ENCODE measurements at places on chromosomes 4 and X.

DNA sequence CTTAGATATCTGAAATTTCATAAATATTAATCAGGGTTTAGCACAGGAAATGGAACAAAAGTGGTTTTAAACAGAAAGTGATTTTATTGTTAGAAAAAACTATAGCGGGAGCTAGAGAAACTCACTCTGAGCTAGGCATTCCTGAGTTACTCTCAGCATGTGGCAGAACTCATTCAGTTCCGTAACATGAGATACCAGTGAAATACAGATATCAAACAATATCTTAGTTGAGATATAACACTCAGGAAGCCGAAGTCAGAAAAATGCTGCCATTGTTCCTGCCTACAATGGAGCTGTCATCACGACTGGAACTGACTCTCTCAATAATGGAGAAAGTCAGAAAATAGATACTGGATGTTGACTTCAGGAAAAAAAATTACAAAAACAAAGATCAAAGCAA lies 1428.7 kb downstream of the PCDH18 start:
- DNase-seq: no peak

DNA sequence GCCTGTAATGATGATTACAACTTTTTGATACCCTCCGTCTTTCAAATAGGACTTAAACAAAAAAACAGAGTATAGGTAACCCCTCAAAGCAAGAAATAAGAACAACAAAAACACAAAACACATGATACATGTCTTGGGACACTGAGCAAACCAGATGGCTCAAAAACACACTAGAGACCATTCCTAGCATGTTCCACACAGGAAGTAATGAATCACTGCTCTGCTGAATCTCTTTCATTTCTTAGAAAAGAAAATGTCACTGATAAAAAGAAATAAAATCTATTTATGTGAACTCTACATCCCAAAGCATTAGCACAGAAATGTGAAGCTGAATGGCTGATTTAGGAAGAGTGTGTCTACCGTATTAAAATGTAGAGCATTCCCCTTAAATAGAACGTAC lies 134.5 kb upstream of the IL15 start:
- DNase-seq: no peak

- DNase-seq: no peak
Measured at GRCh38 chrX:154334496-154334895, 38.9 kb downstream of the TKTL1 start.

DNA sequence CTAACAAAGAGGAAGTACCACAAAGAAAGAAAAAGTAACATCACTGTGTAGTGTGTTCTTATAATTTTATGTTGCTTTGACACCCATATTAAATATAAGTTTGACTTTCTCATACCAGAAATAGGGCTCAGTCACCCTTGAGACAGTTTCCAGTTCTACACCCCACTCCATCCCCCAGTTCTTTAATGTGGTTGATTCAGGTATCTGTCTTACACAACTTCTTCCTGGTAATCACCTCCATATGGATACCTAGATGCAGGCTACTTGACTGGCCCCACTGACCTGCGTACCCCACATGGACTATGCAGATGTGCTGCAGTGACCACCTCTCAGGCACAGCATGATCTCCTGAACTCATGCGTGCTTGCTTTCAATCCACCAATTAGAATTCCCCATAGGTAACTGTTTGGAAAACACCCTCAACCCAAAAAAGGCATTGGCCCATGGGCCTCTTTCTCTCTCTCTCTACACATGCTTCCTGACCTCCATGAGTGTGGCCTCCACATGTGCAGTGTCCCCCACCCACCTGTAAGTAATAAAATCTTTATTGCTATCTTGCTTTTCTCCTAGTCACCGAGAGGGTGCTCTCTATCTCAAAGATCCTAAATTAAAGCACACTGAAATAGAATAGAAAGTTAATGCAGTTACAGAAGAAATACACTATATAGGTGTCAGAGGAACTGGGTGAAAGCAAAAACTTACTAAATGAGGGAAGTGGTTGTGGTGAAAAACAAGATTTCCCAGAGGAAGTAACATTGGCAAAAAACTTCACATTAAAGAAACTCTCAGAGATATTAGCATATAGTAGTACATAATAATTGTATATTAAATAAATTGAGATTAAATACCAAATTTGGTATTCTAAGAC lies 98.4 kb downstream of the ZAR1 start:
- no peak for DNase-seq

- DNase-seq: no peak
Measured at GRCh38 chrX:110665223-110666002, 130.2 kb downstream of the CHRDL1 start.

DNA sequence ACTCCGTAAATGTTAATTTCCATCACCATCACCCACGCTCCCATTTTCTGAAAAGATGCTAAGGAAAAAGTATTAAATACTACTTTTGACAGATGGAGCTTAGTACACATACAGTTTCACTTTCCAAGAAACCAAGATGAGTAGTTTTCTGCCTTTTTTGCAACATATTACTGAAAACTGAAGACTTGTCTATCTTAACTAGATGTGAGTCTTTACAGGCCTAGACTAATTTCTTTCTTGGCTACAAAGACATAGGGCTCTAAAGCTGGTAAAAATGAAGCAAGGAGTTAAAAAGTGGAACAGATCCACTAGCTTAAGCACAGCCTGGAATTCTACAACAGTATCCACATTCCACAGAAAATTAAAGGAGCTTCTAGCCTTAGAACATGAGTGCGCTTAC lies 68.2 kb downstream of the ATP11C start:
- no peak for DNase-seq

GRCh38 chr4:112897543-112897942 lies 151.9 kb upstream of the ANK2 start:
- DNase-seq: no peak

DNA sequence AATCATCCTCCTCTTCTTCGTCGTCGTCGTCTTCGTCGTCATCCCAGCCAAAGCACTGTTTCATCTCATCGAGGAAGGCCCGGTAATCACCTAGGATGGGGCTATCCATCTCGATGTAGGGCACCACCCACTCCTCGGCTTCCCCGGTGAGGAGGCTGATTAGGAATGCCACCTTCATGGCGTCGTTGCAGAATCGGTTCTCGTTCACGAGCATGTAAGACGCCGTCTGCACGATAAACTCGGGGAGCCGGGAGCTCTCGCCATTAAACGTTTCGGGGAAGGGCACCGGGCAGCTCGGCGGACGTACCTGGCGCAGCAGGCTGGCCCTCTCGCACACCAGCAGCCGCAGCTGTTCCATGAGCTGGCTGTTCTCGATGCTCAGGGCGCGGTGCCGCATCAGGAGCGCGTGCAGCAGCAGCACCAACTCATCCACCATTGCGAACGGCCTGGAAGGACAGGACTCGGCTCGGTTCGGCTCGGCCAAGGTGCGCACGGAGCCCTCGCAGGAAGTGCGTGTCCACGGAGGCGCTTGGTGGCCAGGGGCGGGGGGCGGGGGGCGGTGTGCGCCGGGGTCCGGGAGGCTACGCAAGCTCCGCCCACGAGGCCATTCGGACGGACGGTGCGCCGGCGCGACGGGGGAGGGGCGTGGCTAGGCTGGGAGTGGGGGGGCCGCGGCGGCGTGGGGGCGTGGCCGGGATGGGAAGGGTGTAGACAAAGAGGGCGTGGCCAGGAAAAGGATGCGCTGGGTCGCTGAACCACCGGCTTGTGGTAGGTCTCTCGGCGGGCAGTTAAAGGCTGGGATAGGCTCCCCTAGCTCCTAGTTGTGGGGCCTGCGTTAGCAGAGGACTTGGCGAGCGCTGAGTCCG lies at the start of gene LDOC1:
Gene LDOC1 (minus strand): TSS at position 544 of the 866 bp plus-strand sequence. CDS start 108 bp downstream, at position 436.
- peak; percentile 54 for DNase-seq

GRCh38 chr4:43341741-43342140 lies 449.2 kb downstream of the GRXCR1 start:
- no peak for DNase-seq

- DNase-seq: no peak
Measured at GRCh38 chr4:61223385-61223784, 23.3 kb downstream of the ADGRL3 start.

DNA sequence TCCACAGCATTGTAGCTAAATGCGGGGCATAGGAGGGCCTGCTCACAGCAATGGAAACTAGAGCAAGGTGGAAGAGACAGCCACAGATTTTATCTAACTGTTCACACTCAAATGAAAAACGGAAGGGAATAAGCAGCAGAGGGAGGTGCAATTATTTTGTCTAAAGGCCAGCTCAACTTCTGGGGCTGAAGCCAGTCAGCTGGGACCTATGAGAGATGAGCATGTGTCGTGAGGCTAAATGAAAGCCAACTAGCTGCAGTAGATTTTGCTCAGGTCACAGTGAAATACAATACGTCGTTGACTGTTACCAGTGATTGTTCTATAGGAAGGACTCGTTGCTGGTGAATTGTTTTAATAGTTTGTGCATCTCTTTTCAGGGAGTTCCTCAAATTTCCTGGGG lies 26.4 kb upstream of the FGFBP2 start:
- DNase-seq: no peak

GRCh38 chrX:153029875-153030274 lies 26.4 kb upstream of the PNMA3 start:
- DNase-seq: no peak

- no peak for DNase-seq
Measured at GRCh38 chr4:184712322-184712721, 21.6 kb downstream of the CENPU start.

DNA sequence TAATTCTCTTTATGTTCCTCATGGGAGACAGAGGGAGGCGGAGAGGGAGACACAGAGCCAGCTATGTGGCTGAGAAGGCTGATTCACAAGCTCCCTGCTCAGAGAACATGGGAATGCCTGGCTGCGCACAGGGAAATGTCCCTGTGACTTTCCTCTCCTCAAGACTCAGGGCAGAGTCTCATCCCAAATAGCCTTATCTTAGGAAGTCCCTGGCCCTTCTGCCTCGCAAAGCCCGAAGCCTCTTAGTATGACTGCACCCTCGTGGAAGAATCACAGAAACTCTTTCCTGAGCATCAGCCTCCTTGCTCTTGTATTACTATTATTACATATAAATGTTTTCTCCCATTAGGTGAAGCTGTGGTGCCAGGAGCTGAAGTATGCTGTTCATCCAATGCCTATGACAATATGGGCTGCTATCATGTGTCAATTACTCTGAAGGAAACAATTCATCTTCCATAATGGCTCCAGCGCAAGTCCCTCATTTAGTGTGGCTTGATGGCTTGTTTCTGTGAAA lies 230.5 kb downstream of the MGST2 start:
- no peak for DNase-seq

DNA sequence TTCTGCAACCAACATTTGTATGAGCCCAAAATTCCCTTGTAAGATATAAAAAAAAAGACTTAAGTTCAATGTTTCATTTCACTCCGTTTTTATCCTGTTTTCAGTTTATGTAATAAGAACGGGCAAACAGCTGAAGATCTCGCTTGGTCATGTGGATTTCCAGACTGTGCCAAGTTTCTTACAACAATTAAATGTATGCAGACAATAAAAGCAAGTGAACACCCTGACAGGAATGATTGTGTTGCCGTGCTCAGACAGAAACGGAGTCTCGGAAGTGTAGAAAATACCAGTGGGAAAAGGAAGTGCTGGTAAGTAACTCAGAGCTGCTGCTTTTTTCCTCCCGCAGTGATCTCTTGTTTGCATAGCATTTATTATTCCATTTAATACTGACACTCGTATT lies 2.8 kb downstream of the ANKRD37 start:
- no peak for DNase-seq

DNA sequence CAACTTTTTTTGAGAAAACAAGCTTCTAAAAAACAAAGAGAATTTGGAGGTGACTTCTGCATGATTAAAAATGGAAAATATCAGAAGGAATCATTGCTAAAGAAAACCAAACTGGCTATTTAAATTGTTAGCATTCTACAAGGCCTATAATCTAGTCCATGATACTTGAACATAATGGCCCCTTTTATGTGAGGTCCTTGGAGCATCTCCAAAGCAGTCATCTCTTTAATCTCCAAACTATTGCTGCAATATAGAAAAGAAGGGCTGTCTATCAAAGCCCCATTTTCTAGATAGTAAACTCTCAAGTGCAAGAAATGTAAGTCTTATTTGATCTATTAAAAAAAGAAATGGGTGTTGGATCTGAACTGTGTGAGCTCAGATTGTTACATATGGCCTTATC lies 615.1 kb downstream of the CENPC start:
- DNase-seq: no peak

DNA sequence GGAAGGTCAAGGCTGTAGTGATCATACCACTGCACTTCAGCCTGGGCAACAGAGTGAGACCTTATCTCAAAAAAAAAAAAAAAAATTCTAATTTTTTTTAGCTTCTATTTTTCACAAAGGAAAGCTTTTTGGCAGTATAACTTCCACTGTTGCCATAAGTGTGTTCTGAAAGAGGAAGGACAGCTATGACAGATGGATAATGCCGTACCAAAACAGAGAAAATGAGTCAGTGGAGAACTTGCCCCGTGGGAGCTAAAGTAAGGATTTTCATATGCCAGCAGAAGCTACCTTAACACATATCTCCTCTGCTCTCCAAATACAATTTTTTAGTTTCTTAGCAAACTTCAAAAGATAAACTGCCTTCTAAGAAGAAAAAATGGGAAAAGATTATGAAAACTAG lies 43.7 kb downstream of the RPS3A start:
- DNase-seq: no peak

DNA sequence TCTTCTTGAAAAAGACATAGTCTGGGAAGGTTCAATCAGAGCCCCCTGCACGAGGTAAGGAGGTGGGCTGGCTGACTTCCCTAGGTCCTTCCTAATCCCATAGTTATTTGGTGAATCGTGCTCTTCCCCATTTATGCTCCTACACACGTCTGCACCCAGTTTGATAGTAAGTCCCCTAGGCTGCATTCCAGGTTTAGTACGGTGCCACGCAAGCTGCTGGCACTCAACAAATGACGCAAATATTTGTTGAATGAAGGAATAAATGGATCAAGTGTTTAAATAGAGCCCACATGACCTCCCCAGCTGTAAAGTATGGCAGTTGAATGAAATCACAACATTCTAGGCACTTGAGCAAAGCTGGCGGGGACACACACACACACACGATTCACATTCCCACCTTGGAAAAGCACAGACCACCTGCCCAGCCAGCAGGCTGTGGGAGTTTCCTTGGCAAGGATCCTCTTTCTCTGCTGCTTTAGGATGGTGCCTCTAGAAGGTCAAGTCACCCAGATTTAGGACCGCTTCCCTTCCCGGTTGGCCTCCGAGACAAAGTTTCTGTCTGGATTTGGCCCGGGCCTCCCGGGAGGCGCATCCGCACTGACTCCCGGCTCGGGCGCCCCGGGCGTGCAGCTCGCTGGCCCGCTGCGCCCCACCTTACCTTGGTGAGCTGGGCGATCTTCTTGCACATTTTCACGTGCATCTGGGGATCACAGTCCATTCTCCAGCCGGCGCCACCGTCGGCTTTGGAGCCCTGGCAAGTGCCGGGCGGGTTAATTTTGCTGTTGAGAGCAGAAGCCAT lies 721 bp downstream of the FAM184B start:
- no peak for DNase-seq

DNA sequence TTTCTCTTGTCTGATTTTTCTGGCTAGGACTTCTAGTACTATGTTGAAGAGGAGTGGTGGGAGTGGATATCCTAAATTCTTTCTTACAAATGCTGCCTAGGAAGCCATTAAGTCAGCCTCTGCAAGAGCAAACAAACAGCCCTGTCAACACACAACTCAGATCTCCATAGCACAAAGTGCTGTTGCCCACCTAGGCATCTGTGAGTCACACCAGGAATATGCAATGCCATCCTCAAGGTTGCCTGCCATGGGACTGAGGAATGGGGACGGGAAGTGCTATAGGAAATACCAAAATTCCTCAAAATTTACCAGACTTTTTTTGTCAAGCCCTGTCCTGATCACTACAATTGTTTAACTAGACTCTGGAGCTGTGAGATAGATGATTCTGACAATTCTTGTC lies 466.9 kb downstream of the FSTL5 start:
- DNase-seq: no peak

Data from stimulated activated CD8-positive, alpha-beta memory T cell treated with anti-CD3 and anti-CD28 coated beads, Interleukin-2, amount 100 ng/mL, for 48 hours (primary cell).